ENCODE measurements at places on chromosomes 16 and 17.

DNA sequence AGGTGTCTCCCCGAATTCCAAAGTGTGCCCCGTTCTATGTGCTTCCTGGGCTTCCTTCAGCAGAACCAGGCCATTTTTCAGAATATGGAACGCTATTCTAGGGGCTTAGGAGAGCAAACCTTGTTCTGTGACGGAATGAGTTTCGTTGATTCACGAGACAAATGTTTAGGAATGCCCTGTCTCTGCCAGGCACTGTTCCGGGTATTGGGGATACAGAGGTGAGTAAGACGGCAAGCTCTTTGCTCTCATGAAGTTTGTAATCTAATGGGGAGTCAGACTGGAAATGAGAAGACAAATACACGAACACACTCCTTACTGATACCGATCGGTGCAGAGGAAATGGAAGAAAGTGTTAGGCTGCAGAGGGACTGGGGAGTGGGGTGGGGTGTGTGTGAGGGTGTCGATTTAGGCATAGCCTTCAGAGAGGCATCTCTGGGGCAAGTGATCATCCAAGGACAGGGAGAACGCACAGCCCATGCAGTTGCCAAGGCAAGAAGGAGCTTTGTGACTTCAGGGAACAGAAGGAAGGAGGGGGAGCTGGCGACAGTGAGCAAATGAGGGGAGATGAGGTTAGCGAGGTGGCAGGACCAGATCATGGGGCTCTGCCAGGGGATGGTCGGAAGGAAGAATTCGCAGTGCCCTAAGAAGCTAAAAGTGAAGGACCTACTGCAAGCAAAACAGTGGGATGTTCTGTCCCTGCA is 189.6 kb downstream of the MSI2 start:
- no peak for DNase-seq

GRCh38 chr17:7363311-7363710 is 8.4 kb downstream of the TMEM95 start:
- no peak for DNase-seq

DNA sequence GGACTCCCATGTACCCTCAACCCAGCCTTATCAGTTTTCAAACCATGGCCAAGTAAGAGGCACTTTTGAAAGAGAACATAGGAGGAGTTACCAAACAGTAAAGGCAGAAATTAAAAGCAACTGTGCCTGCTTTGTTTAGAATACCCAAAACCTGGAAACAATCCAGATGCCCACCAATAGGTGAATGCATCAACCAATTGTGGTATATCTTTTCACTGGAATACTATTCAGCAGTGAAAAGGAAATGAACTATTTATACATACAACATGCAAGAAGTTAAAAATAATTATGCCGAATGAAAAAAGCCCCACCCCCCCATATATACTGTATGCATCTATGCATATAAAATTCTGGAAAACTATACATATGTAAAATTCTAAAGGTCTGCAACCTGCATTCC is 37.0 kb downstream of the PITPNC1 start:
- no peak for DNase-seq

- DNase-seq, result no peak
Measured at GRCh38 chr17:66351033-66351432, 48.6 kb downstream of the PRKCA start.

GRCh38 chr16:22206013-22206841 is at the start of gene EEF2K:
TSS of gene EEF2K (plus strand) at chr16:22206278. CDS start at chr16:22225730, 19,452 bp downstream.
- DNase-seq, result peak; percentile 56

DNA sequence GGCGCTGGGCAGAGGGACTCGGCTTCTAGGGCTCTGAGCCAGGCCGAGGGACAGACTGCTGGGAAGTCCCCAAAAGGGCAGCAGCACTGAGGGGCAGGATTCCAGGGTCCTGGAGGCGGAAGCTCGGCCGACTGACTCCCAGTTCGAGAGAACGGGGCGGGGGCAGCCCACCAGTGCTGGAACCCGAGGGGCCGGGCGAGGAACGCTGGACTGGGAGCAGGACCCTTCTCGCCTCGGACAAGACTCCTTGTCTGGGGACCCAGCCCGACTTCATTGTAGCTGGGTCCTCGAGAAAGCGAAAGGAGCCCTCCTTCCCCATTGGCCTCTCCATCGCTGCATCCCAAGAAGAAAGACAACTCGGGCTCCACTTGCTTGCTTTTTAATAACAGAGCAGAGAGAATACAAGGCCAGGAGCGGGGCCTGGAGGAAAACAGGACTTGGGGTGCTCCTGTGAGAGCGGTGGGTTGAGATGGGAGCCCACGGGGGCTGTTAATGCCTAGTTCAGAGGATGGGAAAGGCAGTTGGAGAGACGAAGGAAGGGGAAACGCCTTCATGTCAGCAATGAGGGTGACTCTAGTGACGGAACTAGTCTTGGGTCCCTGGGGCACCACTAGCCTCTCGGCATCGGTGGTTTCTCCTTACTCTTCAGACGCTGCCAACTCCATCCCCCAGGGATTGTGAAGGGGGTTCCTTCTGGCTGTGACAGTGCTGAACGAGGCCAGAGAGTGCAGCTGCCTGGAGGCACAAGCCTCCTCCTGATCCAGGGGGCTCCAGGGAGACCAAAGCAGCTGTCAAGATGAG is 492 bp upstream of the CAMTA2 start:
- no peak for DNase-seq

DNA sequence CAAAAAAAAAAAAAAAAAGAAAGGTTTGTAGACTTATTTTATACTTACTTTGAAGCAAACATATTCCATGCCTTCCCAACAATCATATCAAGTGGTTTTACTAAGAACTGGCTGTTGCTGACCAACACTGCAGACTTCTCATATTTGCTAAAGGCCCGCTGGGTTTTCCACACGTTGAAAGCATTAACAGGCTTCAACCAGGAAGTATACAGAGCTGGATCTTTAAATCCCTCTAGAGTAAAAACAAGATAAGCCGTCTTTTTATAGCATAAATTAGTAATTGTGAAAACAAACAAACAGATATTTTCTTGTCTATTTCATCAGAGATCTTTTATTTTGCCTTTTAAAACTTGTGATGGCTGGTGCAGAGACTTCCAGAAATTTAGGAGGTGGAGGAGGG is 29.1 kb downstream of the TUBD1 start:
- no peak for DNase-seq

GRCh38 chr16:3045758-3046640 is at the start of gene MMP25:
TSS of gene MMP25 (plus strand) at chr16:3046561. CDS start at chr16:3046918, 357 bp downstream.
- DNase-seq, result no peak

- DNase-seq, result no peak
Measured at GRCh38 chr16:77409311-77409710, 25.5 kb downstream of the ADAMTS18 start.

DNA sequence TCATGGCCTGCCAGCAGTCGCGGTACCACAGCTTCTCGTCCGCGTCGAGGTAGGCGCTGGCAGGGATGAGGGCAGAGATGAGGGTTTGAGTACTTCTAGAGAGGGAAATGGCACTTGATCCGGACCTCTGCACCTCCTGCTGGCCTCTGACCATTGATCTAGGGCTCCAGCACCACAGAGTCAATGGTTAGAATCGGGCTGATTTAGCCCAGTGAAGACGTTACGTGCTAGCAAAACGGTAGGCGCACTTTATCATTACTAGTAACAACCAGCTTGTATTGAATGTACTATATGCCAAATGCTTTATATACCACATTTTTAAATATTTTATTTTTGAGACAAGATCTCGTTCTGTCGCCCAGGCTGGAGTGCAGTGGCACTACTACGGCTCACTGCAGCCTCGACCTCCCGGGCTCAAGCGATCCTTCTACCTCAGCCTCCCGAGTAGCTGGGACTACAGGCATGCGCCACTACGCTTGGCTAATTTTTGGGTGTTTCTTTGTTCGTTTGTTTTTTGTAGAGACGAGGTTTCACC is 526 bp downstream of the TSNAXIP1 start:
- no peak for DNase-seq

GRCh38 chr16:85800321-85800669 is 800 bp downstream of the COX4I1 start:
- DNase-seq, result no peak

DNA sequence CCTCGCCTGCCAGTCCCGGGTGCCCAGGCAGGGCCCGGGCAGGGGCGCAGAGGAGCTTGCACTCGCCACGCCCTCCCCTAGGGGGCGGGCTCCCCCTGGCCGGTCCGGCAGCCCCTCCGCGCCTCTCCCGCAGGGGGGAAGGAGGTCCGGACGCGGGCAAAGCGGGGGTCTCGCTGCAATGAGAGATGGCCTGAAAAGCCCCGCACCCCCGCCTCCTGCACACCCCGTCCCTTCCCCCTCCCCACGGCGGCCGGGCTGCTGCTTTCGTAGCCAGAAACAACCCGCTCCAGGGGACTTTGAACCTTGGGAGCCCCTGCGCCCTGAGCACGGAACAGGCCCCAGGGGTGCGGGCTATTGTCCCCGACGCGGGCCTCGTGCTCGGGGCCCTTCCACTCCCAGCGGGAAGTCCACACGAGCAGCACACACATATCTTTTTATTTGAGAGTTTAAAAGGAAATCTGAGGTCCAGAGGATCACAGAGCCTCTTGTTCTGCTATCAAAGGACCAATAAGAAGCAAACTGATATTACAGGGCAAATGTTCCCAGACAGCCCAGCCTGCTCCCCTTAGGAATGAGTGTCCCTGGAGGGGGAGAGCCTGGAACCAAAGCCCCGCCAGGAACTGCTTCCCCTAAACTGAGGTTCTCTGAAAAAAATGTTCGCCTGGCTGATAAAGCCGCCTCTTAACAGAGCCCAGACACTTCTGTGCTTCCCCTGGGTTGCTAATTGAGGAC is 5.8 kb upstream of the CBX4 start:
- peak; percentile 56 for DNase-seq

- no peak for DNase-seq
Measured at GRCh38 chr17:77446940-77447634, 306.3 kb downstream of the SEC14L1 start.

GRCh38 chr17:61294286-61294685 is 105.4 kb upstream of the TBX2 start:
- no peak for DNase-seq

GRCh38 chr16:86229866-86230656 is 280.3 kb upstream of the FOXF1 start:
- no peak for DNase-seq

- peak; percentile 41 for DNase-seq
Measured at GRCh38 chr17:1109606-1110540, 69.9 kb downstream of the ABR start.

DNA sequence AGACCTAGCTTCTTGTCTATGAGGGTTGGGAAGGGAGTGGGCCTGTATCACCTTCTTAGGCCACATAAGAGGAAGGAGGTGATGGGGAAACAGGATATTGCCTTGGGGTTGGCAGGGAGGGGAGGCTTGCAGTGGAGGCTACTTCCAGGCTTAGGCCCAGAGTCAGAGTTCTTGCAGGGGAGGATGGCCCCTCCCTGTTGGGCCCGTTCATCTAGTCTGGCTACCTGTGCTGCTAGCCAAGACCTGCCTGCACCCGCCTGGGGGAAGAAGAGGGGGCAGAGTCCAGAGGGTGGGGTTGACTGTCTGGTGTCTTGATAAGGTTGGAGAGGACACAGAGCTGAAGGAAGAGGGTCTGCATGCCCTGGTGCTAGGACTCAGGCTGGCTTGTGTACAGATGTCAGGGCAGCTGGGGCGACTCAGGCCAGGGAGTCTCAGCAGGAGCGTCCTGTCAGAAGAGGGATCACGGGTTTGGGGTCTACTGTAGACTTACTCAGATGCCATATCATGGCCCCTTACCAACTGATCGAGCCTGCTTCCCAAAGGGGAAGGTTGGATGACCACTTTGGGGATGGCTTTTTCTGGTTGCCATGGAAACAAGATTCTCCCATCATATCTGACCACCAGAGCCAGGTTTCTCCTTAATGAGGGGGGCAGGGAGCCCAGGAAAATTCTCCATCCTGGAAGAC is 5.3 kb downstream of the KDM6B start:
- DNase-seq, result no peak

- no peak for DNase-seq
Measured at GRCh38 chr17:42781639-42782165, 1.3 kb downstream of the WNK4 start.

- DNase-seq, result no peak
Measured at GRCh38 chr16:82149536-82149935, 20.5 kb downstream of the MPHOSPH6 start.

DNA sequence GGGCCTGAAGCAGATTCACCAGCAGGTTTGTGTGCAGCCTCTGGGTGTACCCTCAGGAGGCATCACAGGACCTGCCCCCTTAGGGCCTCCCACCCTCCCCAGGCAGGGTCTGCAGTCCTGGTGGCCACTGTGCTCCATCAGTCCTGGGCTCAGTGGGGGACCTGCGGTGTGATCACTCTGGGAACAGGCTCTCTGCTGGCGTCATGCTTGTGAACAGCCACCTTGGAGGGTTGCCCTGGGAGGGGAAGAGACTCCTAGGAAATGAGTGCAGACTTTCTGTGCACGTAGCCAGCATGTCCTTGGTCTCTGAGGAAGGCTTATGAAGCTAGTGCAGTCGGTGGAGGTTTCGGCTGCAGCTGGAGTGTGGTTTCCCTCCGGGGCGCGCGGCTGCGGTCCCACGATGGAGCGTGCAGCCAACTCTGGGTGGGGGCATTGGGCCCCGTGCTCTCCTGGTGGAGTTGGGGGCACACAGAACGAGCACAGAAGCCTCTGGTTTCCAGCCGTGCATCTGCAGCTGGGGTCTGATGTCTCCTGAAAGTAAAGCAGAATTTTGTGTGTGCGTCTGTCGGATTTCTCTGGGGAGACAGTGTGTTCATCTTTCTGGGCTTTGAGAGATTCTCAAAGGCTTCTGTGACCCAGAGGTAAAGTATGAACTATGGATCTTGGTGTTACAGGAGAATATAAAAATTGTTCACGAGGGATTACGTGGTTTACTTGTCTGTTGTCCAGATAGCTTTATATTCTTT is 68.1 kb upstream of the ZNF750 start:
- DNase-seq, result no peak

GRCh38 chr16:75317101-75317522 is 65.7 kb upstream of the BCAR1 start:
- no peak for DNase-seq

DNA sequence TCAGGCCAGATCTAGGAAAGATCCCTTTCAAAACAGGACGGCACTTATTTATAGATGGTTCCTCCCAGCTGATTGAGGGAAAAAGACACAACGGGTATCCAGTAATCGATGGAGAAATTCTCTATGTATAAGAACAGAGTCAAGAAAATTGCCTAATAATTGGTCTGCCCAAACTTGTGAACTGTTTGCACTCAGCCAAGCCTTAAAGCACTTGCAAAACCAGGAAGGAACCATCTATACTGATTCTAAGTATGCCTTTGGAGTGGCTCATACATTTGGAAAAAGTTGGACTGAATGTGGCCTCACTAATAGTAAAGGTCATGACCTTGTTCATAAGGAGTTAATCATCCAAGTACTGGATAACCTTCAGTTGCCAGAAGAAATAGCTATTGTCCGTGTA is 5.9 kb downstream of the HPR start:
- no peak for DNase-seq

- DNase-seq, result no peak
Measured at GRCh38 chr16:17342031-17342430, 128.7 kb downstream of the XYLT1 start.

GRCh38 chr17:55760643-55761355 is 9.9 kb downstream of the PCTP start:
- DNase-seq, result no peak

- peak; percentile 88 for DNase-seq
Measured at GRCh38 chr17:39653662-39654331, 11.4 kb upstream of the TCAP start.

DNA sequence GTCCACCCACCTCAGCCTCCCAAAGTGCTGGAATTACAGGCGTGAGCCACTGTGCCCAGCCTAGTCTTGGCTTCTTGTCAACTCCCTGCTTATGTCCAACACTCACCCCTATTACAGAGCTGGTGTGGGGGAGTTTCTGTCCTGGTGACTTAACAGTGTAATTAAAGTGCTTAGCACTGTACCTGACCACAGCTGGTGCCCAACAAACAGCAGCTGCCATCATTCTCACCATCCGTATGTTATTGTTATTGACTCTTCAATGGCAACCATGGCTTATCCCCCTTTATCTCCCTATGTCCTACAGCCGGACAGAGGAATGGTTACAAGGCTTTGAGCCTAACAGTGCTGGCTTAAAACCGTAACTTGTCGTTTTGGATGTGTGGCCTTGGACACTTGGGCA is 17.0 kb upstream of the BRCA1 start:
- no peak for DNase-seq

Measured in effector memory CD8-positive, alpha-beta T cell (primary cell).